BJ (cell line): ENCODE measurements at places on chromosomes 4 and X.
A peak's percentile ranks its signal among the peaks of the same experiment; 100 is the strongest.

GRCh38 chrX:152640034-152640818 lies 2.5 kb downstream of the GABRQ start:
- DNase-seq: no peak

DNA sequence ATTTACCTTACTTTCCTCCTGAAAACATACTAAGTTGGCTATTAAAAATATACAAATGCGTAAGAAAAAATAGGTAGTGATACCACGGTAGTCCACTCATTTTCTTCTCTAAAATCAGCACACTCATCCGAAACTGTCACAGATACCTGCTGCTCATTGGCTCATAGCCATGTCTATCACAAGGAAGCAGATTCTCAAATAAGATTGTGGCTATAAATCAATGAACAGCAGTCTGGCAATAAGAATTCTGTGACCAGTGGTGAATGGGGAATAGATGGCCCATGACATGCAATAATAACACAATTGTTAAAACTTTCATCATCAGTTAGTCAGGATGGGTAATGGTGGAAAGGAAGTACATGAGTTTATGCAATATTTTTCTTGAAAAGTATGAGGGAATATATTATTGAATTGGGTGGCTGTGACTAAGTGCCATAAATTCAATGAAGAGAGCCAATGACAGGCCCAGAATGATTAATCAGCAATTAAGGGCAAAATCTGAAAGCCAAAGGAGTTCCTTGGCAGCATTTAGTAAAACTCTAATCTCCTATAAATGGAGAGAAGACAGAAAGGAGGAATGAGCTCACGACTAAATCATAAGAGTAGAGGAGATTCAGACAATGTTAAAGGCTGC lies 202.3 kb upstream of the NEIL3 start:
- no peak for DNase-seq

DNA sequence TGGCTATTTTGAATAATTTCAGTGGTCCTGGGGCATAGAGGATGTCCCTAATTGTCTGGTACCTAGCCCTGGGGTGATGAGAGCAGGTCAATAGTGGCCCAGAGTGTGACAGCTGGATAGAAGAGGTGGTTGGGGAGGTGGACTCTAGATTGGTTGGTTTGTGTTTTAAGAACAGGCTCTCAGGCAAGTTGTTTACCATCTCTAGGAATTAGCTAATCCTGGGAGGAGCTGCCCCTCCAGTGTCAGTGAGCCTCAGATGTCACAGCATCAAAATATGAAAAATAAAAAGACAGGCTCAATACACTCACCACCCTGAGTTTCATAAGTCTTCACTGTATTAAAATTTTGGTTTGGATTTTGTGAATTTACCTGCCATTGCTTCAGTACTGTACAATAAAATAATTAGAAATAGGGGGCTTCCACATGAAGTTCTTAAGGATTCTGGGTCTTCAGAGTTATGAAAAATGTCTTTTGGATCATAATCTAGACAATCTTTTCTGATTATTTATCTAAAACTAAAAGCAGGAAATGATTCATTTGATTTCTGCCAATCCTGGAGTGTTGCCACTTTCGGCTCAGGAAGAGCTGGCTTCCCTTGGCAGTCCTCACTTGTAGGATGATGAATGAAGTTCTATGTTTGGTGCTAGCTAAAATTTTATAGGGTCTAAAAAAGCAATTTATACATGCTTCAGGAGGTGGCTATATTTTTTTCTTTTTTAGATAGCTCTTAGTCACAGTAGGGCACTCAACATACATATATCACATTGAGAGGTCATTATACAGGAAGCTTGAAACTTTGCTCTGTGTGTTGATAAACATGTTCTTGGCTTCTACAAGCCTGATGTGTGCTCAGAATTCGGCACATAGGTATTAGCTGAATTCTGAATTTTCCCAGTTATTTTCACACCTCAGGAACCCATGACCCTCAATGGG lies 395.1 kb downstream of the RAB28 start:
- no peak for DNase-seq

GRCh38 chrX:113906168-113906567 lies 677.7 kb upstream of the HTR2C start:
- no peak for DNase-seq

GRCh38 chrX:153766098-153766817 lies 2.2 kb downstream of the PLXNB3 start:
- DNase-seq: peak; percentile 4

GRCh38 chr4:104210420-104210819 lies 284.3 kb downstream of the CXXC4 start:
- no peak for DNase-seq

DNA sequence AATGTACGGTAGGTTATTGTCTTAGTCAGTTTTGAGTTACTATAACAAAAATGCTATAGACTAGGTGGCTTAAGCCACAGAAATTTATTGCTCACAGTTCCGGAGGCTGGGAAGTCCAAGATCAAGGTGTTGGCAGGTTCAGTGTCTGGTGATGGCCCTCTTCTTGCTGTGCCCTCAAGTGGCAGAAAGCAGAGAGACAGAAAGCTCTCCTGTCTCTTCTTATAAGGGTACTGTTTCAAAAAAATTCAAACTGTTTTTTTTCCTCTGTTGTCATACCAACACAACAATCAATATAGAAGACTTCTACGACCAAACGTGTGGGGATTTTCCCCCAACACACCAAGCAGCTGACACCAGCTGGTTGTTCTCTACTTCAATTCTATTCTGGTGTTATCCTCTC lies 53.4 kb downstream of the ADGRG4 start:
- no peak for DNase-seq

DNA sequence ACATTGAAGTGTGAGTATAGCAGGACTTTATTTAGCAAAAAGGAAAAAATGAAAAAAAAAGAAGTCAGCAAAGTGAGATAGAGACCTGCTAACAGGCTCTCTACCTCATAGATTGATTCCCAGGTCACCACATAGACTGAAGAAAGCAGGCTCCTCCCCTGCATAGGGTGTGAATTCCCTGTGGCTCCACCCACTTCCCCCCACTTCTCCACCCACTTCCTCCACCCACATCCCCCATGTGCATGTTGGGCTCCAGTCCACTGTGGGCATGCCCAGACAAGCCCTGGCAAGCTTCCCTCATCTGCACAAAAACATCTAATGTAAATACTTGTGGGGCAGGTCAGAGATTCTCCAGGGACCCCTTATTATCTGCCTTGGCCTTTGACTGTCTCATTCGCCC lies 97.8 kb downstream of the TMEM47 start:
- DNase-seq: no peak
